ENCODE measurements at places on chromosomes 11 and 22.
A peak's percentile ranks its signal among the peaks of the same experiment; 100 is the strongest.

DNA sequence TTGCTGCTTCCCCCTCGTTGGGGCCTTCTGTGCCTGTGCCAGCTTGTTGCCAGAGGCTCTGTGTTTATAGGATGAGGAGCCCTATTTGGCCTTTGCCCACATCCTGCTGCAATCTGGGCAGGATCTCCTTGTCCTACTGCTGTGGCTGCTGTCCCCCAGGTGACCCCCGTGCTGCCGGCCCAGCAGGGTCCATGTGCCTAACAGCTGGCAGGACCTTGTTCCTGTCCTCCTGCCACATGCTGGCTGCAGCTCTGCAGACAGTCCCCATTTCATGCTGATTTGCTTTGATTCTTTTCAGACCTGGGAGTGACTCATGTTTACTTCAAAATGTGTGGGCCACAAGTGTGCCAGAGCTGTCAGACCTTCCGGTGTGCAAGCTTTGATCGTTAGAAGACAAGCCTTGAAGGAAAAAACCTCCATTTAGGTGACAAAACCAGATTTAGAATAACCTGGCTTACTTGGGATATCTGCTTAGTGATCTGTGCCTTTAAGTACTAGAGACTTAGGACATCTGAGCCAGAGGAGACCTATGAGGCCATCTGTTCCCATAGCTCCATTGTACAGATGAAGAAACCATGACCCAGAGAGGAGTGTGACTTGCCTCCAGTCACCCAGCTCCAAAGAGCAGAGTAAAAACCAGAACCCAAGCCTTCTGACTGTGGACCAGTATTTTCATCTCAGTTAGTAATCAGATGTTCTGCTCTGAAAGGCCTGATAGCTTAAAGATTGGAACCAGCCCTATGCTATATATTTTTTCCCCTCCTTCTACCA, 11.1 kb downstream of the NAV2 start:
- DNase-seq: peak; percentile 41

- no peak for DNase-seq
These were observed 30.4 kb downstream of the USH1C start for GRCh38 chr11:17513853-17514252.

GRCh38 chr22:28146401-28147314, 227.6 kb upstream of the PITPNB start:
- DNase-seq: peak; percentile 89

GRCh38 chr11:7927635-7928034, 3.4 kb downstream of the OR10A6 start:
- no peak for DNase-seq

DNA sequence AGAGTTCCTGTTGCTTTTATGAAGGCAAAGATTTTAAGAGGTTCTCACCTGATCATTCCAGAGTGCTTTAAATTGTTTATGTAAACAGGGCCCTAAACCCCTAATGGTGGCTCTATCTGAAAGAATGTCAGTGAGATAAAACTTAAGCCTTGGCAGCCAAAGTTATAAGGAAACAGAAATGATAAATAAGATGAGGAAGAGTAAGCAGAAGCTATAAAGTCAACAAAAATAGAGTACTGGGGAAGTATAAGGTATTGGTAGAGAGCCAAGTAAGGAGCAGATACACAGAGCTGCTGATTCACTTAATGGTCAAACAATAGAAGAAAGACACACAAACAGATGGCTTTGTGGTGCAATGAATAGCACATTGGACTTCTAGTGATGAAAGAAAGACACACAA, 37.9 kb downstream of the TMPRSS5 start:
- DNase-seq: no peak

DNA sequence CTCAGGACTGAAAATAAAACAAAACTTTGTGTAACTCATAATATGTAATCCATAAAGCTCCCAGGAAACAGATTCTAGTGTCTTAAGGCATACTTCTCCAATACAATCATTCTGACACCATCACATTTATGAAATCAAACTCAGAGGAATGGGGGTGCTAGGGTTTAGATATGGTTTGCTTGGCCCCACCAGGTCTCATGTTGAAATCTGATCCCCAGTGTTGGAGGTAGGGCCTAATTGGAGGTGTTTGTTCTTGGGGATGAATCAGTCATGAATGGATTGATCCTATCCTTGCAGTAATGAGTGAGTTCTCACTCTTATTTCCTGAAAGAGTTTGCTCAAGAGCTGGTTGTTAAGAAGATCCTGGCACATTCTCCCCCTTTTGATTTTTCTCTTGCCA, 380.9 kb downstream of the ETS1 start:
- DNase-seq: no peak

DNA sequence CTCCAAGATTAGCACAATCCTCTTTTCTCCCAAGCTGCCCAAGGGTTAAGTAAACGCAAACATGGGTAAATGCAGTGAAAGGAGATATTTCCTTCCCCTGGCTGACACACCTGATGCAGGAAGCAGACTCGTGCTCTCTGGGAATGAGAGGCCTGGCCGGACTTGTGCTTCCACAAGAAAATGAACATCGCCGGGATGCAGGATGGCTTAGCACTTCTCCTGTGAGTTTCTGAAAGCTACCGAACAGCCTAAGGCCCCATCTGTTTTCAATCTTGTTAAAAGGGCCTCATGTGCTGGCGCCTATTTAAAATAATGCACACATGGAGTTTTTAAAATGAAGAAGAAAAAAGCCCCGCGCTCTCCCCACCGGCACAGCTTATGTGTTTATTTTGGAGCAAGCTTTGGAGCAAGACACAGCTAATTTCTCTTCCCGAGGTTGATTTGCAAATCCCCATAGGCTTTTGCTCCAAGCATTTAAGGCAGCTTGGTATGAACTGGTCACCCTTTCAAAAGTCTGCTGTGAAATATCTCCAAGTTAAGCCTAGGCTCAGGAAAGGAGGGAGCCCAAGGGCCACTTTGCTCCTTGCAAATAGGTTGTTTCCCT, 100.9 kb downstream of the SYN3 start:
- peak; percentile 18 for DNase-seq

DNA sequence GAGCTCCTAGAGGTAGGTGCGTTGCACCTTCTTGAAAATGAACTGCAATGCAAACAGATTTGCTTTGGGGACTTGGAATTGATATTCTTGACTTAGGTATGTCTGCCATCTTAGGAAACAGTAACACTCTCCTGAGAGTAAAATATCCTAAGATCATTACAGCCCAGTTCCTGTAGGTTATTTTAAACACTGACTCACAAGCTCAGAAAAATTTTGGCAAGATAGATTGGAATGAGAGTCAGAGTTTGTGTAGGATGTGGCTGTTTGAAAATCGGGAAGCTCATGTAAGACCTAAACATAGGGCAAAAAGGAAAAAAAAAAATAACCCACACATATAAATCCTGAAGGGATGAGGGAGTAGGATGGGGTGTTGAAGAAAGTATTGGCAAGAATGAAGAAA, 377.0 kb upstream of the LRRC4C start:
- DNase-seq: no peak

DNA sequence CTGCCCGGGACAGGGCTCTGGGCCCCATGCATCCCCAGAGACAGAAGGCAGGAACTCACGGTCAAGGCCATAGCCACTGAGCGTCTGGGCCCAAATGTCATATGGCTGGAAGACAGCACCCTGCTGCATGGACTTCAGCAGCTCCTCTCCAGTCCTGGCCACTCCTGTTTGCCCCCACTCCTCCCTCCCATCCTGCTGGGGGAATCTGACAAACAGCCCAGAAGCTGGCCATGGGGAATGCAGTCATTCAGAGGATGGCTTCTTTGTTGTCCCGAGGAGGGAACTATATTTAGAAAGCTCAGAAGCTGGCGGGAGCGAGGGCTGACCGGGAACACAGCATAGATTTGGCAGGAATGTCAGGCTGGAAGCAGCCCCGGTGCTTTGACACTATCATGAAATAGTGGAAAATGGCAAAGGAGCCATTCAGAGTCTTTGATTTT, 35.0 kb downstream of the DKK3 start:
- DNase-seq: no peak
